ENCODE measurements at places on chromosomes 13 and 19.

- DNase-seq, result no peak
Observed at GRCh38 chr19:57802269-57802668, 12.4 kb downstream of the ZNF552 start.

- no peak for DNase-seq
Observed at GRCh38 chr13:41462427-41462826, 5.1 kb downstream of the RGCC start.

DNA sequence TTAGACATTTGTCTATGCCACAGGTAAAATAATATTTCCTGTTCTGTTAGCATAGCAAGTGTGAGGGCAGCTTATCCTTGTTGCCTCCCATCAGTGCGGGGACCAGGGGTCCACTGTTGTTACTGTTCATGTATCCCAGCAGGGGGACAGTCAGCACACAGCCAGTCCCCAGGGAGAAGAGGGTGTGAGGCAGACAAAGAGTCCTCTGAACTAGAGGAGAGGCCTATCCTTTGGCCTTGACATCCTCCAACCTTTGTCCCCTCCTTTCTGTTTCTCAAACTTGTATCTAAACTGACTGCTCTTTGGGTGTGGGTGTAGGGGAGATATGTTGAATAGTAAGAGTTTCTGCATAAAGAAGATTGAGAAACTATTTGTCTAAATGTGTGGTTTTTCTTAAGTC lies 2.9 kb upstream of the GPR18 start:
- no peak for DNase-seq

DNA sequence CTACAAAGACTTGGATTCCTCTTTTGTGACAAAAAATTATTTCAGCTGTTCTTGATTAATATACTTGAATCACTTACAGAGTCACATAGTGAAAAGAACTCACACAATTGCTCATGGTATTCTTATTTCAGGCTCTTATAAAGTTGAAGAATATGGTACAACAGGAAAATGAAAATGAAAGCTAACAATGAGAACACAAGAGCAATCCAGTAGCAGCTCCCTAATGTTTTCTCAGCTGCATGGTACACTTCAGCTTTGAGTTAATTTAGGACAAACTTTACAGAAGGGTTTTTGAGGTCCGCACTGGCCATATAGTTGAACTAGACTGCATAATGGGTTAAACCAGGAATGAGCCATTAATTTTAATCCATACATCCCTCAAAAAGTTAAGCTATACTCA lies 1261.8 kb downstream of the SLITRK5 start:
- DNase-seq, result no peak

- no peak for DNase-seq
Observed at GRCh38 chr13:69373747-69374425, 733.7 kb upstream of the ATXN8OS start.

DNA sequence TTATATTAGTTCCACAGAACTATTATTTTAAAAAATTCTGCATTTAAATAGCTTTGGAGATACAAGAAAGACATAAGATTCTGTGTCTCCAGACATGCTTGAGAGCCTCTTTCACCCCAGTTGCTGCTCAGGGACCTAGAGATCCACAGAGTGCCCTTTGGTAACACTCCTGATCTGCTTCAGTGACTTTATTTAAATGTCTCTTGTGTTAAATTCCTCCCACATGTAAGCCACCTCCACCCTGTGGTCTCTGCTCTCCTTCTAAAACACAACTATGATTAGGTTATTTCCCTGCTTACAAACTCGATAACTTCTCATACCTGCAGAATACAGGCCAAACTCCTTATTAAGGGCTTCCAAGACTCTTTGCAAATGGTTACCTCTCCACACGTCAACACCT lies 141.0 kb downstream of the RFC3 start:
- no peak for DNase-seq

- DNase-seq, result no peak
Observed at GRCh38 chr19:34165295-34165738, 7.0 kb upstream of the LSM14A start.

GRCh38 chr19:28549680-28550277 lies 663.2 kb downstream of the UQCRFS1 start:
- DNase-seq, result no peak

- DNase-seq, result no peak
Observed at GRCh38 chr19:50003810-50004419, 21.3 kb downstream of the VRK3 start.

- DNase-seq, result no peak
Observed at GRCh38 chr13:32877491-32877890, 138.7 kb upstream of the KL start.

DNA sequence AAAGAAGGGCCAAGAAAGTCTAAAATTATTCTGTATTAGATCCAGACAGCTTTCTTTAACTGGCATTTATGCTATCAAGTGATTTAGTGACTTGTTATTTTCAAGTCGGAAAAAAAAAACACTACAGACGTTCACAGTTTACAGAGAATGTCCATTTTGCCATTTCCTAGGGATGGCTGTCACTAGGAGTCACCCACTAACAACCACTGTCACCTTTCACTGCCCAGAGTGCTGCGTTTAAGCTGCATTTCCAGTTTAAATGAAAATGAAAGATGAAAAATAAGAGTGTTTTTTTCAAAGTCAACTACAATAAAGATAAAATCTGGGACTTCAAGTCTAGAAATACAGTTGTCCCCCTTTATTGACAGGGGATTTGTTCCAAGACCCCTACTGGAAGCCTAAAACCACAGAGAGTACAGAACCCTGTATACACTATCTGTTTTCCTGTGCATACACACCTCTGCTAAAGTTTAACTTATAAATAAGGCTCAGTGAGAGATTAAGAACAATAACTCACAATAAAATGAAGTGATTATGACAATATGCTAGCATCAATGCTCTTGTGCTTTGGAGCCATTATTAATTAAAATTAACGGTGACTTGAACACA lies 112.5 kb downstream of the SACS start:
- DNase-seq, result no peak

DNA sequence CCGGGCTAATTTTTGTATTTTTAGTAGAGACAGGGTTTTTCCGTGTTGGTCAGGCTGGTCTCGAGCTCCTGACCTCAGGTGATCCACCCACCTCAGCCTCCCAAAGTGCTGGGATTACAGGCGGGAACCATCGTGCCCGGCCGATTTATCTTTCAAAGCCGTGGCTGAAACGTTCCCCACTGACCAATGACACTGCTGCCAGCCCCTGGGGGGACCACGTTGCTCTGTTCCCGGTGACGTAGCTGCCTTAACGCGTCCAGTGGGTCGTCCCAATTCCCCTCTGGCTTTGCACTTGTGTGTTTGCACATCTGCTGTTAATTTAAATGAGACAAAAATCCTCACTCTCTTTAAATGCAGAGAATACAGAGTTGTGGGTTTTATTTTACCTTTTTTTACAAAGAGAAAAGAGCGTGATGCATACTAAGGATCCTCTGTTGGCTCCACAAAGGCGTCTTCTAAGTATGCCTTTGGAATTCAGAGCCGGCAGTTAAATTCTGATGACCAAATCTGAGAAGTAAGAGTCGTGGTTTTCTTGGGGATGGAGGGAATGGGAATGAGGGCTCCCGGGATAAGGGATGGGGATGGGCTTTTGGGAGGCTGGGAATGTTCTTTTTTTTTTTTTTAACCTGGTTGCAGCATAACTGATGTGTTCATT lies 18.6 kb upstream of the LMTK3 start:
- DNase-seq, result no peak

GRCh38 chr19:17441241-17442021 lies 7.0 kb downstream of the TMEM221 start:
- DNase-seq, result no peak

Measured in stimulated activated CD8-positive, alpha-beta memory T cell treated with anti-CD3 and anti-CD28 coated beads, Interleukin-4, amount 100 ng/mL, for 24 hours (primary cell).